ENCODE measurements at places on chromosomes 3 and 15. TPM values are rescaled to one million over a fixed set of nuclear protein-coding genes. Genes with fewer than 3 reads are reported as not detected.

Gene SPINK8
- polyA plus RNA-seq: not detected

Gene CHL1
- polyA plus RNA-seq: not detected

GRCh38 chr3:39052583-39052982, 767 bp downstream of the WDR48 start:
- no peak for DNase-seq

DNA sequence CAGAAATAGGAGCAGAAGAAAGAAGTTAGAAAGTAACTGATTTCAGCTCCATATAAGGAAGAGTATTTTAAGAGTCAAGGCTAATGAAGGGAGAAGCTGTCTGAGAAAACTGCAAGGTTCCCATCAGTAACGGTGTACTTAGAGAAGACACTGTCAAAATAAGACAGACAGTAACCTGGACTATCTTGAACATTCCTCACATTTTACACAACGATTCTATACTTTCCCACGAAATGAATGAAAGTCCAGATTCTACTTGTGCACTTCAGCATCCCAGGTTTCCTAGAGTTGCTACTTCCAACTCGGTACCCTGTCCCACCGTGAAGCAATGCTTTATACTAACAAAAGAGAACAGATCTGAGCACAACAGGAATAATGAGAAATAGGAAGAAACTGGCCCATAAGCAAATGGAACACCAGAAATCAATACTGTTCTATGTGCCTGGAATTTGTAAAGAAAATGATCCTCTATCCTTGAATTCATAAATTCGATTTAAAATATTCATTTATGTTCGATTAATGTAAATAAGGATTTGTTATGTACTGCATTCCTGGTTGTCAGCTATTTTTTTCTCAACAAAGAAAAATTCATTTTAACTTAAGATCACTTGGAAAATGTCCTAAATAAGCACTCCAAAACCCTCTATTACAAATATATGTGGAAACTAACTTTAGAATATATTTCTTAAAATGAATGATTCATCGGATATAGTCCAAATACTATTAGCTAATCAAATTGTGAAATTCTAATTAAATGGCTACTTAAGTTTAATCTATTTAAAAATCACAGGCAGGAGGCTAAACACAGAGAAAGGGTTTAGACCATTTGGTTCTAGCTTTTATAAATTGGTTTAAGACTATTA, 1.5 kb downstream of the C3orf70 start:
- DNase-seq: no peak

GRCh38 chr3:58230876-58231552, 6.6 kb upstream of the ABHD6 start:
- DNase-seq: no peak

DNA sequence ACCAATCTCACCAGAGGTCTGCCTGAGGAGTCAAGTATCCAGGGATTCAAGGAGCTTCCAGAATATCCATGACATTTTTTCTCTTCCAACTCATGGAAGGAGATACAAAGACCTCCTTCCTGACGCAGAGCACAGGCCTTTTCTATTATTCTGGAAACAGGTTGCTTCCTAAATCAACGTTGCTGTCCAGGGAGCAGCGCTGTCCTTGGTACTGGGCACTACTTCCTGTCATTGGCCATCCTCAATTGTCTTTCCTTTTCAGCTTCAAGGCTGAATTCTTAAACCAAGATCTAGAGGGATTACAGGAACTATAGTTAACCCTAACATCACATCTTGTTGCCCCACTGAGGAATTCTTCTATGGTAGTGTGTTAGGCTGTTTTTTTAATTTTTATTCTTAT, 50.4 kb upstream of the TBC1D21 start:
- DNase-seq: no peak
